ENCODE measurements at places on chromosomes 1 and 21.

GRCh38 chr1:157485793-157486192, 66.5 kb downstream of the FCRL5 start:
- no peak for DNase-seq

GRCh38 chr21:45041351-45041805, 33.0 kb upstream of the ADARB1 start:
- no peak for DNase-seq

DNA sequence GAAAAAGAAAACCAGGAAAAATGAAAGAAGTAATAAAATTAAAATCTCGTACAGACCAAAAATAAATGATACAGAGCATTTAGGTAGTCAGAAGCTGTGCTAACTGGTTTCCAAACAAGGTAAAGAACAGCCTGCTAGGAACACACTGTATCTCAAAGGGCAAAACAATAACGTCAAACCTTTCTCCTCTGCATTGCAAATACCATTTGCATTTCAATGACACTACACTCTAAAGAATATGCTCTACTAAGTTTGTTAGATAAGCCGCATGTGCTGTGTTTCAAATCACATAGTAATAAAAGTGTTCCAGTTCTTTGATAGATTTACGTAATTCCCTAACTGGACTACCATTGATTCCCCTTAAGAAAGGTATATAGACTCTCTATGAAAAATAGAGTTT, 648.8 kb downstream of the PLA2G4A start:
- DNase-seq = no peak

DNA sequence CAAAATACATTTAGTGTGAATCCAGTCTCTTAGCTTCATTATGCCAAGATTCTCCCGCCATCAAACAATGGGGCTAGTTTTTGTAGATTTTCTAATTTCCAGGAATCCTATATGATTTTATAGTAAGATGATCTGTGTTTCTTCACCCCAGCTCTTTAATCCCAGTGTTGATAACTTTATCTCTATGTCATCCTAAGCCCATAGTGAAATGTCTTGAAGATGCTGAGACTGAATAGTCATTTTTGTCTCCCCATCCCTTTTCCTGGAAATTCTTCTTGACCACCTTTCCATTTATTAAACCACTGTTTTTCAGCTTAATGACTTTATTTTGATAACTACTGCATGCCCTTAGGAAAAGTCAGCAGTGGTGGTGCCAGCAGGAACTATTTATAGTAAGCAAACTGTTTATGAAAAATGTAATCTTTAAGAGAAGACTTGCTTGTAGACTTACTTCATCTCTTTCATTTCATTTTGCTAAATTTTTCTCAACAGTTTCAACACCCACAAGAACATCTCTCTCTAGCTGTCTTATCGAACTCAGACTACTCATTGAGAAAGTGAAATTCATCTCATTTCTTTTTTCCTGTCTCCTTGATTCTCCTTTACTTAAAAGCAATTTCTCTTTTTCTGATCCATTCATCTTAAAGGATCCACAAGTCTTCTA, 116.6 kb downstream of the NTMT2 start:
- no peak for DNase-seq

GRCh38 chr1:41382480-41383090, 21.4 kb downstream of the FOXO6 start:
- no peak for DNase-seq

DNA sequence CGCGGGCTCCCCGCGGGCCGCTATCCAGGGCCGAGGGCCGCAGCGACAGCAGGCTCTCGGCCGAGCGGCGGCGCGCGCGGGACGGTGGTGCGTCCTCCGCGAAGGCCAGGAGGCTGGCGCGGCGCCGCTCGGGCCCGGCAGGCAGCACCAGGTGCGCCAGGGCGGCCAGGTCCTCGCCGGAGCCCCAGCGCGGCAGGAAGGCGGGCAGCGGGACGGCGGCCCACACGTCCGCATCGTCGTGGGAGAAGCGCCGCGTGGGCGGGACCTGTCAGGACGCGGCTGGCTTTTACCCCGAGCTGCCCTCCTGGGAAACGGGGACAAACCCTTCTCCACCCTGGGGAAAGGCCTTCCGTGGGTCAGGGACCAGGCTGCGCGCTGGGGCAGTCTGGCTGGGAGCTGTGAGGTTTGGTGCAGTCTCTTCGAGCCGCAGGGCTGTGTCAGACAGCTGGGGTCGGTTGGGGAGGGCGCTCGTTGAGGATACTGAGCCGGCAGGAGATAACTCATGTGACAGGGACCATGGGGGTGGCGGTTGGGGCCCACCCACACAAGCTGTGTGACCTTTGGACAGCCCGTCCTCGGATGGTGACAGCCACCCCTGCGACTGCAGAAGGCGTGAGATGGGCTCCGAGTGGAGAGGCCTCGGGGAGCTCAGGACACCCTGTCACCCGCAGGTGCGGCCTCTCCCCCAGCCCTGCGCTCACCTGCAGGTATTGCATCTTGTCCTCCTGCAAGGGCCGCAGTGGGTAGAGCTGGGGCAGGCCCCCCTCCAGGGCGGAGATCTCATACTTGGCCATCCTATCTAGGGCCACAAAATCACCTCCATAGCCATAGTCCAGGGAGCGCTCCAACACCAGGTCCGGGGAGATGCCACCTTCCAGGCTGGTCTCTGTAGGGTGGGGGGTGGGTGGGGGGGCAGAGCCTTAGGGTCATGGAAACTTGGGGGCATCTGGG, 6.0 kb downstream of the HES3 start:
- DNase-seq = no peak

DNA sequence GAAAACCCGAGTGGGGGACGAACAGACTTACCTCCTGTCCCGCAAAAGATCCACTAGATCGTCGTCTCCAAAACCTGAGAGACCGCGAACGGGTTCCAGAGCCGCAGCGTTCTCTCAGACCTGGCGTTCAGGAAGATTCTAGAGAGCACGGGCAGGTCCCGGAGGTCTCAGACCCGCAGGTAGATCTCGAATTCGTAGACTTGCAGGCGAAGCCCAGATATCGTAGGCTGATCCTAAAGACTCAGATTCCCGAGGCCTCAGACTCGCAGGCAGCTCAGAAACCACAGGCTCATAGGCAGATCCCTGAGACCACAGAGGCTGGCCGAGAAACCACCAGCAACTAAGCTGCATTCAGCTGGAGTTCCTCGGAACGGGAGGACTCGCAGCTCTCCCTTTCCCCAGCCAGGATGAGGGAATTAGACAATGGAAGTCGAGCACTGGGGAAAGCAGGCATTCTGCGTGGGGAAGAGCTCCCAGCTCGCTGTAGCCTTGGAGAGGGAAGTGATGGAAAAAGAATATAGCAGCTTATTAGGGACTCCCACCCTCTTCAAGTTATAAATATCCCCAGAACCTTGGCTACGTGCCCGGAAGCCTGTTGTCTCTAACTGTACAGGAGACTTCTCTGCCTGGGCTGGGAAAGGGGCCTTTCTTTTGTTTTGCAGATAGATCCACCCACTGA, at the start of gene ZNF436:
ZNF436 (minus strand) TSS at position 502 of the 679 bp plus-strand sequence. CDS start 1,831 bp downstream, outside the sequence.
- no peak for DNase-seq
